ENCODE measurements at places on chromosomes 7 and 10.

GRCh38 chr10:73965890-73966768, 31.8 kb upstream of the VCL start:
- peak; percentile 98 for DNase-seq

GRCh38 chr10:70858759-70859158, 29.6 kb downstream of the PCBD1 start:
- DNase-seq: no peak

GRCh38 chr7:33792041-33792440, 113.3 kb upstream of the BMPER start:
- DNase-seq: no peak

GRCh38 chr7:95687759-95688343, 84.5 kb upstream of the DYNC1I1 start:
- peak; percentile 22 for DNase-seq

GRCh38 chr10:8321990-8322389, 267.5 kb downstream of the GATA3 start:
- no peak for DNase-seq

DNA sequence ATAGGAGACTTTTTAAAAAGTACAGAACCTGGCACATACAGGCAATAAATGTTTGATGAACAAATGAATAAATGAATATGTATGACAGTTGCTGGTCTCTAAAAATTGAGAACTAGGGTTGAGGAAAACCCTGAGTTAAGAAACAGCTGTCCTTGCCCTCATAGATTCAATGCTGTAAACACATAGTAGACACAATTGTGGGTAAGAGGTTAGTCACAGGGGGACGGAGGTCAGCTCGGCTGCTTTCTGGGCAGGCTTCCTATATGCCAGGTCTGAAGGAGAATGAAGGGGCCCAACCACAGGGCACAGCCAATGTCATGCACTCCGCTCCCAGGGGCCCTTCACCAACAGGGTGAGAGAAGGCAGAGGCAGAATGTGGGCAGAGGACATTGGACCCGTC, 143.3 kb upstream of the RSU1 start:
- DNase-seq: no peak

DNA sequence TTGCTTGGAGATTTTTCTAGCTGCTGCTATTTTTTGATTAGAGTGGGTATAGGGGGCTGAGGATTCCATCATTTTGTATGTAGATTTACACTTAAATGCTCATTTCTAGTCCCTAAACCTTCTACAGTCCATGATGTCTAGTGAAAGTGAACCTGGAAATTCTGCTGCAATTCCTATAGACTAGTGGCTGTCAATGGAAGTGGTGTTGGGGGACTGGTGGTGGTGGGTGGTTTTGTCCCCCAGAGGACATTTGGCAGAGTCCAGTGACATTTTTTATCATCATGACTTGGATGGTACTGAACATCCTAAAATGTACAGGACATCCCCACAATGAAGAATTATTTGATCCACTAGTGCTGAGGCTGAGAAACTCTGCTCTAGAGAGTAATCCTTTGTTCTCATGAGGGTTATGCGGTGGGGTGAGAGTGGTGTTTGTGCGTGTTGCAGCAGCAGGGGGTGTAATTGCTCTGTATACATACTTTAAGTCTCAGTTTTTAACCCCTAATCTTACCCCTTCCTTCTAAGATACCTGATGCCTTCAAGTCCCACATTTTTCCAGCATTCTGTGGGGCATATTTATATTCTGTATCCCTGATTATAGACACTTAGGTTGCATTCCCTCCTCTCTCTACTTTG, 35.0 kb downstream of the KIF11 start:
- no peak for DNase-seq

GRCh38 chr10:30542001-30542894, 87.3 kb downstream of the LYZL2 start:
- DNase-seq: no peak

- DNase-seq: no peak
These were observed 68.3 kb upstream of the AMPH start for GRCh38 chr7:38699471-38699870.

- peak; percentile 62 for DNase-seq
These were observed 13.9 kb downstream of the HNRNPA2B1 start for GRCh38 chr7:26186364-26187311.

DNA sequence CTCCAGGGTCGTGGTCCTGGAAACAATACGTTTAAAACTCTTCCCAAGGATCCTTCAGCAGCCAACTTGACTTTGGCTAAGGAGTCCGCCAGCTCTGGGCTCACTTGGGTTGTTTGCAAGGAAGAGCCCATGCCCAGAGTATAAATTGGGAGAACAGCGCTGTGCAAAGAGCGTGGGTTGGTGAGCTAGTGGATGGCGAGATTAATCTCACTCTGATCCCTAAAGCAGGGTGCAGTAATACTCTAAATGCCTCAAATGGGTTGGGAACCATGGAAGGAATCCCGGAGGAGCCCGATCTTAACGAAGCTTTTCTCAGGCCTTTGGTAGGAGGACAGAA, 495 bp upstream of the SDHAF3 start:
- DNase-seq: no peak

GRCh38 chr7:46626261-46626660, 705.2 kb upstream of the IGFBP3 start:
- DNase-seq: no peak

GRCh38 chr10:26448706-26449435, 10.7 kb downstream of the APBB1IP start:
- no peak for DNase-seq

- DNase-seq: no peak
These were observed 18.4 kb downstream of the ADAM8 start for GRCh38 chr10:133258066-133258817.

- DNase-seq: no peak
These were observed 116.5 kb downstream of the MARCHF5 start for GRCh38 chr10:92407305-92408016.

DNA sequence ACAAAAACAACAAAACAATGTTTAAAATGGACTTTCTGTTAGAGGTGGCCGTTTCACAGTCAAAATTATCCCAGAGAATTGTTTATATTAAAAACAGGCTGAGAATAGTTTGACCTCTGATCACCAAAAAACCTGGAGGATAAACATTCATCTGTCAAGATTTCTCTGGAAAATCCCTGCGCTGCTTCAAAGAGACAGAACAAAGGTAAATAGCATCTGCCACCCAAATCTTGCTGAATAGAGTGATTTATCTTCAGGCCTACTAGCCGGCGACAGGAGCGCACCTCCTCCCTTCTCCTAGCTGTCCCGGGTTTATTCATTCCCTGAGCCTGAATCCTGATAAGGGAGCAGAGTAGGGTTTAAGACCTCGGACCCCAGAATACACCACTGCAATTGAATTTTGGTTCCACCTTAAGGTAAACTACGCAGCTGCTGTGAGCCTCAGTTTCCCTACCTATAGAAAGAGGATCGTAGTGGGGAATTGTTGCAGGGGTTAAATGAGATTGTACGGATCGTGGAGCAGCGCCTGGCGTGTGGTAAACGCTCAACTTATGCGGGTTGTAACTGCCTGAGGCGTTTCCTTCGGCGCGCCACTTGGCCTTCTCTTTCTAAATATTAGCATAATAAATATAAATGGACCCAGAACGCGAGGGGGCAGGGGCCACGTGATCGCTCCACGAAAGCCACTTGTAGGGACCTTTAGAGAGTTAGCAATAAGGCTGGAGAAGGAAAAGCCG, 498 bp upstream of the ST7 start:
- DNase-seq: peak; percentile 52

- no peak for DNase-seq
These were observed 168.4 kb upstream of the ASAH2 start for GRCh38 chr10:50419756-50420155.

- DNase-seq: no peak
These were observed 122.4 kb downstream of the ZNF248 start for GRCh38 chr10:37734971-37735370.

- DNase-seq: no peak
These were observed 78.7 kb downstream of the PRLHR start for GRCh38 chr10:118516716-118517115.

GRCh38 chr10:52568309-52568708, 204.3 kb downstream of the MBL2 start:
- peak; percentile 66 for DNase-seq

DNA sequence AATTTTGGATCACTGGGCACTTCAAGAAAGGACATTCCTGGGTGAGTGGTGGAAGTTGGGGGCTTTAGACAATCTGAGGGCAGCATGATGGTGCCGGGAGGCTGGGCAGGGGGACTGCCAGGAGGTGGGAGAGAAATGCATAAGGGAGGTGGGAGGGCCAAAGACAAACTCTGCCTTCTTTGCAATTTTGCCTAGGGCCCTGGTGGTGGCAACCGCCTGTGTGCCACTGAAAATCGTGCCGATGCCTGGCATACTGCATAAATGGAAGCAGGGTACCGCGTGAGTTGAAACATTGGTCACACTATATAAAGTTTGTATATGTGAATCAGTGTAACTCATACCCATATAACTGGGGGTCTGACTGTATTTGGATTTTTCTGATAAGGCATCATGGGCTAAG, 3.3 kb downstream of the LUC7L2 start:
- no peak for DNase-seq

GRCh38 chr7:40643664-40644063, 508.9 kb downstream of the SUGCT start:
- no peak for DNase-seq

GRCh38 chr10:123027861-123028260, 19.1 kb downstream of the ACADSB start:
- DNase-seq: no peak

DNA sequence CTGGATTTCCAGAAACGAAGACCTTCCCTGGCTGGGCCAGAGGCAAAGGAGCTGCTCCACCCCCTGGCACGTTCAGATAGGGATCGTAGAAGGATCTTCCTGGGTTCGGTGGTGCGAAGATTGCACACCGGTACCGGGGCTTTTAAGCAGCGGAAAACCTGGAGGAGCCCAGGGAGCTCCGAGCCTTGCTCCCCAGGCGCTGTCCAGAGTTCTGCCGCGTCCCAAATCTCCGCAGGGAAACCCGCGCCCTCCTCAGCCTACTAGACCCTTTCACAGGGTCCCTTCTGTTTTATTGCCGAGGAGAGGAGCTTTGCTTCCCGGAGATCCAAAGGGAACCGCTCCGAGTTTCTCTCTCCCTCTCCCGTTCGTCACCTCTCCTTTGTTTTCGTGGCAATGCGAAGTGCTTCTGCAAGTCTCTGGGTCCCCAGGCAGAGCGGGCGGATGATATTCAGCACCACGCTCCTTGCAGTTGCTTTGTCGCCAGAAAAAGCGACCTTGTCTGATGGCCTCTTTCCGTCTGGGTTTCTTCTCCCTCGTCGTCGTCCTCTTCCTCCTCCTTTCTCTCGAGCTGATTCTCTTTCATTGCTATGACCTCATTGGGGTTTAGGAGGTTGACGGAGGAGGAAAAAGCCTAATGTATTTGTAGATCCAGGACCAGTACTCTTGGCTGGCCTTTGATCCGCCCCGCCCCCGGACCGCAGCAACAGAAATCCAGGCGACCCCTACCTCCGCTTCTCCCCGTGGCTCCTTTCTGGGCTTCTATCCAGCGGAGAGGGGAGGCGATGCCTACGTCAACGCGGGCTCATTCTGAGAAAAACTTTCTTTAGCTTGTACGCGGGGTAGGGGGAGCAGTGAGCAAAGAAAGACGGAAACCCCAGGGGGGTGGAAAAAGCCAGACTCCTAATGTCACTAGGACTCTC, at the start of gene TMEM196:
TMEM196 (minus strand) TSS at position 777 of the 920 bp plus-strand sequence. CDS start 921 bp downstream, outside the sequence.
- DNase-seq: no peak

DNA sequence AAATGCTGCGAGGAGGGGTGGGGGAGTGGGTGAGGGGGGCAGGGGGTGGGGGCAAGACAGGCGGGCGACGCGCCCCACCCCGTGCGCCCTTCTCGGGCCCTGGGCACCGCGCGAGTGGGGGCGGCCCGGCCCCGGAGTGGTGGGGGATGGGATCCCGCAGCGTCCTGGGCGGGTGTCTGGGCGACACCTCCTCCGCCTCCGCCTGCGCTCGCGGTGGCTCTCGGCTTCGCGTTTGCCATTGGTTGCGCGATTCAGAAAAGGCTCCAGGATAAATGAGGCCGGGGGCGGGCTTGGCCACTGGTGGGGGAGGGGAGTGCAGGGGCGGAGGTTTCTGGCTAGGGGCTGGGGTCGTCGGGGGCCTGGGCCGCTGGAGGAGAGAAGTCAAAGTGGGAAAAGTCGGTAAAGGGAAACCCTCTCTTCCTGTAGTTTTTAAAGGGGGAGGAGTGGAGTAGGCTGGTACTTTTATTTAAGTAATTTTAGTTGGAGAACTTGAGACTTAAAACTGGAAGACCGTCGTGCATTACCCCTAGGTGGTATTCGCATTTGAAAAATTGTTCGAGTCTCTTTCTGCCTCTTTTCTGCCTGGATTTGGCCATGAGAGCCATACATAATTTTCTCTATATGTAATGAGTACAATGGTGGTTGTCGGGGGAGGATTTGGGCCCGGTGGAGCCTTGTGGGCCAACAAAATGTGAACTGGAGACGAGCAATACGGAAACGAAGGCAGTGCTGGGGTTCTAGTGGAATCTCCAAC, 992 bp upstream of the IGF2BP3 start:
- DNase-seq: peak; percentile 78

GRCh38 chr7:80277434-80278427, 143.1 kb downstream of the GNAI1 start:
- no peak for DNase-seq

GRCh38 chr10:96082748-96083147, 39.4 kb downstream of the CCNJ start:
- no peak for DNase-seq

GRCh38 chr10:121823993-121824463, 103.8 kb downstream of the ATE1 start:
- DNase-seq: peak; percentile 58

- DNase-seq: no peak
These were observed 7.6 kb upstream of the C10orf105 start for GRCh38 chr10:71727105-71727737.

DNA sequence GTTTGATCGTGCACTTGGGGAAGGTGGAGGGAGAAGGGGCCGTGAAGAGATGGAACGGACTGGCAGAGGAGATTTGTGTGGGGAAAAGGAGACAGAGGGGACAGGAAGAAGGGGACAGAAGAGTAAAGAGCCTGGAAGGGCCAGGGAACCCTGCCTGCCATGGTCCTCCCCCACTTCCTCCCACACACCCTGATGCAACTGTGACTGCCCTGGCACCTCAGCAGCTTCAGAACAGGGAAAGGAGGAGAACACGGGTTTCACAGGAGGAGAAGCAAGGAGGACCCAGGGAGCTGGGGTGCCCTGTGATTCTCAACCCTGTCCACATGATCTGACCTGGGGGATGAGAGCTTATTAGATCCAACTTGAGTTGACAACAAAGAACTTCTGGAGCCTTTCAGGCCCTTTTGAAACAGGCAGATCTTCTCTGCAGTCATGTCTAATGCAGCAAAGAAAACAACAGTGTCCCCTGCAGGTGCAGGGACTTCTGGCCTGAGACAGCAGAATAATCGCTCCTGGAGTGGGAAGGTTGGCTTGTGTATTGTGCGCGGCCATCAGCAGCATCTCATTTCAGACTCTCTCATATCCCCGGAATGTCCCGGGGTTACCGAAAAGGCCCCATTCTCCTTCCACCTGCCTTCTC, 421.6 kb downstream of the PAXIP1 start:
- DNase-seq: no peak

GRCh38 chr10:103690281-103690680, 165.1 kb downstream of the SH3PXD2A start:
- no peak for DNase-seq

- peak; percentile 28 for DNase-seq
These were observed 561 bp downstream of the PLEKHA1 start for GRCh38 chr10:122374859-122375678.
